ENCODE measurements at places on chromosomes 5 and 9. TPM values are rescaled to one million over a fixed set of nuclear protein-coding genes. Genes with fewer than 3 reads are reported as not detected.

Gene ZDHHC11
- total RNA-seq, result 3.8 TPM

Gene TNFSF15
- not detected for total RNA-seq

Gene SPINK13
- not detected for total RNA-seq

GRCh38 chr9:96719521-96719920, 58.4 kb downstream of the ZNF510 start:
- no peak for DNase-seq

DNA sequence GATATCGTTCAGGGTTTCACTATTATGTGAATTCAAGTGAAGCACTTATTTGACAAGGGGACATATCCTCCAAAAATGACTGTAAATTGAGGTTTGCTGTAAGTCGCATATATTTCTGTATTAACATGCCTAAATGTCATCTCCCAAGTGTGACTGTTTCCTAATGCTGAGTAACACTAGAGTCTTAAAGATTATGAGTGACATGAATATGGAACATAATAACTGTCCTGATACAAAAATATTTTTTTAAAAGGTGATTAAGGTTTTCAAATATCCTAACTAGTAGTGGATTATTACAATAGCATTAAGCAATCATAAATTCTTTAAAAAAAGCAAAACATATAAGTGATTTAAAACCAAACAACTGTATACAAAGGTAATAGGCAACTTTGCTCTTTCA, 3.6 kb downstream of the NFIB start:
- no peak for DNase-seq

GRCh38 chr9:70902692-70903131, 218.7 kb downstream of the TRPM3 start:
- DNase-seq, result no peak

- no peak for DNase-seq
These were observed 1.2 kb downstream of the G3BP1 start for GRCh38 chr5:151772846-151773561.

- no peak for DNase-seq
These were observed 37.0 kb downstream of the TRIM32 start for GRCh38 chr9:116724123-116724522.

- no peak for DNase-seq
These were observed 456.4 kb upstream of the KLF4 start for GRCh38 chr9:107945961-107946360.

All from lower leg skin (tissue), 4 donors.